ENCODE measurements at places on chromosomes 7 and 10.

- DNase-seq = no peak
These were observed 115.8 kb upstream of the CELF2 start for GRCh38 chr10:10901906-10902305.

GRCh38 chr7:155526225-155526624 lies 20.1 kb downstream of the CNPY1 start:
- no peak for DNase-seq

DNA sequence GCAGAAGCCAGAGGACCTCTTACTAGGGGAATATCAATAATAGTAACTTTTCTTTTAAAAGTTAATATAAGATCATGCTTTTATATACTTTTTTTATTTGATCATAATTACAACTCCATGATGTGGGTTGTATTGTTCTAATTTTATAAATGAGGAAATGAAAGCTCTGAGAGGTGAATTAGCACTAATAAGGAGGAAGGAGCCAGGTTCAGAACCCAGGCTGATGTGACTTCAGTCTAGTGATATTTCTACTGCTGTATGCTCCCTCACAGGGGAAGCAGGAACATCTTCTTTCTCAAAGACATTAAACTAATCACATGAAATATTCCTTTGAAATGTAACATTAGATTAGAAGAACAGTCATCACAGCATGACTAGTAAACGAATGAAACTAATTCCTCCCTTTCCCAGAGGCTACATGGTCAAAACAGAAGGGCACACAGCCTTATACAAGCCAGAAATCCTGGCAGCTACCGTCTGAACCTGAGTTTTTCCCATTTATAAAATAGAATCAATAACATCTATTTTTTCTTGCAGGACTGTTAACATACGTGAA lies 81.4 kb upstream of the GJD4 start:
- DNase-seq = no peak

DNA sequence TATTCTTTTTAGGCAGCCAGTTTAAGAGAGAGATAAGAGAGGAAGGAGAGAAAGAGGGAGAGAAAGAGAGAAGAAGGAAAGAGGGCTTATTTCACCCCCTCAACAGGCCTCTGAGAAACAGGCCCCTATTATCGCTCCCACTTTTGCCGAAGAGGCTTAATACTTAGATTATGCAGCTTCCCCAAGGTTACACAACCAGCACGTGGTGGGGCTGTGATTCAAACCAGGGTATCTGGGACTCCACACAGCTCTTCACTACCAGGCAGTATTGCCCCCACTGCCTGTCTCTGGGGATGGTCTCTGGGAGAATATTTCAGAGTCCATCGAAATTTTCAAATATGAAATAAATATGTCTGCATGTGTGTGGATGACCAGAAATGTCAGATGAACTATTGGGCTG lies 3.0 kb downstream of the GIMAP1 start:
- DNase-seq = no peak

- no peak for DNase-seq
These were observed 1469.5 kb upstream of the CELF2 start for GRCh38 chr10:9547936-9548904.

DNA sequence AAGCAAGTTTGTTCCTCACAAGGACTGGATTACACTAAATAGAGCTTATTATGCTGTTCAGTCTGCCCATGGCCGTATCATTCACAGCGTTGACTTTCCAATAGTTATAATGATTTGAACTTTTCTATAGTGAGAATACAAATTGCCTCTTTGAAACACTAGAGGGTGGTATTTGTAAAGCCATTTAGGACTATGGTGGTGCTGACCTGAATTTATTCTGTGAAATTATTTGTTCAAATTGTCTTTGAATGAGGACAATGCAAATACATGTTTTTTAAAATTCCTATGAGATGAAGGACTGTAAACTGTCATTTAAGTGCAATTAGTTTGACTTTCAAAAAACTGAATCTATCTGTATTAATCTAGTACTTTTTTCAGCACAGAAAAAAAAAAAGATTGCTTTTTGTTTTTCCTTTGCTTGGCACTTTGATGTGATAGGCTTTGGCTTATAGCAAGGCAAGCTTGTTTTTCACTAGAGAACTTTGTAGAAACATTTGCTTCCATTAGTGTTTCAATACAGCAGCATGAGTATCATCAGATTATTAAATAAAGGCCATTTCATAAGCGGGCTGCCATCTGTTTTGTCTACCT lies 122.7 kb upstream of the TMEM229A start:
- no peak for DNase-seq

- no peak for DNase-seq
These were observed 482 bp downstream of the CCDC6 start for GRCh38 chr10:59905731-59906416.

- DNase-seq = no peak
These were observed 467.0 kb upstream of the AKR1E2 start for GRCh38 chr10:4359003-4359402.

DNA sequence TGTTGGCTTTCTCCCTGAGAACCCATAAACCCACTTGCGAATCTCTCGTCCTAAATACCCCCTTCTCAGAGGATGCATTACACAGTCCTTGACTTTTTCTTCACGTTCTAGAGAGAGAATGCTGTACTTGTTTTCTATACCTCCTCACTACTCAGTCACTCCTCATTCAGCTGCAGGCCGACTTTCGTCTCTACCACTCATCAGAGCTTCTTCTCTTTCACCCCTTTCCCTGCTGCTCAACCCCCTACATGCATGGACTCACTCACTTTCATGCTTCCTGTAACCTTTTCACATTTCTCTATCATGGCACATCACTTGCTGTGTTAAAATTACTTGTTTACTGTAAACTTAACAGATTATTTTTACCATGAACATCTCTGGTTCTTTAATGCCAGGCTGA lies 19.8 kb downstream of the MDFIC start:
- no peak for DNase-seq

- DNase-seq = no peak
These were observed 334.1 kb upstream of the C7orf33 start for GRCh38 chr7:148256433-148256832.

DNA sequence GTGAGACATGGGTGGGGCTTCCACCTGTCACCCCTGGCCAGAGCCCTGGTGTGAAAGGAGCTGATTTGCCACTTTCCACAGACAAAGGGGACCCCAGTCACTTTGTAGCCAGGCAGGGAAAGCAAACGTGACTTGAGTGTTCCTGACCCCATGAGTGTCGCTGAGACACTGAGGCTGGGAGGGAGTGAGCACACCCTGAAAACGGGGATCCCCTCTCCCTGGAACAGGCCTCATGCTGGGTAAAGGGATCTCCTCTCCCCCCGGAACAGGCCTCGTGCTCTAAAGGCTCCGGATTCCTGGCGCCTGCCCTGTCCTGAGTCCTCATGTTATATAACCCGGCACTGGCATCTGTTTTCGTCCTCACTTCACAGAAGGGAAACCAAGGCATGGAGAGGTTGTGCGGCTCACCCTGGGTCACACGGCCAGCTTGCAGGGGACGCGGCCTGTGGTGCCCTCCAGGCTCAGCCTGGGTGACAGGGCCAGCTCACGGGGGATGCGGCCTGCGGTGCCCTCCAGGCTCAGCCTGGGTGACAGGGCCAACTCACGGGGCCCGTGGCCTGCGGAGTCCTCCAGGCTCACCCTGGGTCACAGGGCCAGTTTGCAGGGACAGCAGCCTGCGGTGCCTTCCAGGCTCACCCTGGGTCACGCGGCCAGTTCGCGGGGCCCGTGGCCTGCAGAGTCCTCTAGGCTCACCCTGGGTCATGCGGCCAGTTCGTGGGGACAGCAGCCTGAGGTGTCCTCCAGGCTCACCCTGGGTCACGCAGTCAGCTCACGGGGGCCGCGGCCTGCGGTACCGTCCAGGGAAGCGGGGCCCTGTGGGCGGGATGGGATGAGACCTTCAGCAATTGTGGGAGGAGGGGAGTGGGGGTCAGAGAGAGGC lies 104.7 kb downstream of the PDGFA start:
- DNase-seq = no peak

Data from caudate nucleus (tissue), 63 donors.